ENCODE measurements at places on chromosomes 4 and X. TPM values are rescaled to one million over a fixed set of nuclear protein-coding genes. Genes with fewer than 3 reads are reported as not detected.

The SOD3 gene
- 40.9 TPM for total RNA-seq

The KLKB1 gene
- total RNA-seq = 1.2 TPM

GRCh38 chr4:1399508-1400190 lies 6.6 kb downstream of the NKX1-1 start:
- peak; percentile 17 for DNase-seq

The CT45A9 gene
- not detected for total RNA-seq

The MAGEC3 gene
- not detected for total RNA-seq

DNA sequence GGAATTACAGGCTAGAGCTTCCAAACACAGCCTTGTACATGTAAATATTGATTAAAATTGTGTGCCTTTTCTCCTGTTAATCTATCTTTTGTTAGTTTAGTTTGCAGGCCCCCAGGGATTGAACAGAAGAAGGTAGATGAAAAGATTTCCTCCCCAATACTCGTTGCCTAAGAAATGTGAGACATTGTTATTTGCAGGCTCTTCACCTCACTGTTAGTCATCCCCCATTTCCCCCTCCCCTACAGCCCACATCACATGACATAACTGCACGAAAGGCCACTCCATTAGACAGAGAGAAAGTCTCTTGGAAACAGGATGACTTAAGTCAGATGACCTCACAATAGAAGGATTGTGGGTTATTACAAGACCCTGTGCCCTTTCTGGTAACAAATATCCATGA lies 13.3 kb upstream of the MID1 start:
- DNase-seq = no peak

- DNase-seq = no peak
These were observed 105.9 kb upstream of the HPGD start for GRCh38 chr4:174628191-174628590.

The CCSER1 gene
- total RNA-seq = 22.7 TPM

- DNase-seq = no peak
These were observed 32.1 kb upstream of the HGFAC start for GRCh38 chr4:3409571-3410091.

DNA sequence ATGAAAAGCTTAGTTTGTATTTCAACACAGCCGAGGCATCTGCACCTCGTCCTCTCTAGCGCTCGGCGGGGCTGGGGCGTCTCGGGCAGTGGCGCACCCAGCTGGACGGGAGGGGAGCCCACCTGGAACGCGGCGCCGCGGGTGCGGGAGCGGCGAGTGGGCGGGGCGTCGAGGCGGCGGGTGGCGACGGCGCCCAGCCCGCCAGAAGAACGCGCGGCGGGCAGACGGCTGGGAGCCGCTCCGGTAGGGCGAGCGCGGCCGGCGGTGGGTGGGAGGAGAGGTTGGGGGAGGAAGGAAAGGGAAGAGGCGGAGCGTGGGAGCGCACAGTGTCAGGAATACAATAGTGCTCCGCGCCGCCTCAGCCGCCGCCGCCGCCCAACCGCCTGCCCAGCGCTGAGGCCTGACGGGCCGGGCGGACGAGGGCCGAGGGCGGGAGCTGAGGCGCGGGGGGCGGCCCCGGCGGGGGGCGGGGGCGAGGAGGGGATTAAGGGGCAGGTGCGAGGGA lies at the start of gene JADE3:
TSS of gene JADE3 (plus strand) at position 324 of the 505 bp plus-strand sequence. CDS start 72,474 bp downstream, outside the sequence.
- DNase-seq = peak; percentile 75

- DNase-seq = no peak
These were observed 62.7 kb downstream of the ANTXR2 start for GRCh38 chr4:80010316-80010715.

DNA sequence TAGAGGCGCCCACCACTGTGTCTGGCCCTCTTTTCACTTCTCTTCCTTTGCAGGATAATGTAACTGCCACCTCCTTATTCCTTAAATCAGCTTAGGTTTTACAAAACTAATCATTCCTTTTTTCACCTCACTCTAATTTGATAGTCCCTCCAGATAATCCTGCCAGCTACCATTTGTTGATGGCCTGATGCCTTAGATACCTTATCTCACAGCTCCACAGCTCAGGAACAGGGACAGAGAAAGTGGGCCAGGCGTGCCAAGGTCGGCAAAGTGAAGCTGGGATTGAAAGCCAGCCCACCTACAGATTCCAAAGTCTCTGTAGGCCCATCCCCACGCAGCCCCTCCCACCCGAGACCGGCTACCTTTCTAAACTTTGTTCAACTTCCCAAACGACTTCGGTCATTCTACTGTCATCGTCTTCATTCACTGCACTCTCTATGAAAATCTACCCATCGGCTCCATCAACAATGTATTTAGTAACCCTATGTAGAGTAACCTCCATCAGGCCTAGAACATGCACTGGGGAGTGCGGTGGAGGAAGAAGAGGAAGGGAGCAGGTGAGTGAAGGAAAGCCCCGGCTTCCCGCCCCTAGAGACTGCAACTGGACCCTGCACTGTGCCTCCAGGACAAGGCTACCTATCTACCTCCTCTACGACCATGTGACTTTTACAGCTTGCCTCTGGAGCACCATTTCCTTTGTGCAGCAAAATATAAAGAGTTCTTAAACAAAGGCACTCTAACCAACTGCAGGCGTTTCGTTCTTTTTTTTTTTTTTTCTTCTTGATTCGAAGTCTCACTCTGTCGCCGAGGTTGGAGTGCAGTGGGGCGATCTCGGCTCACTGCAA lies 1.5 kb downstream of the CASP6 start:
- DNase-seq = peak; percentile 62

DNA sequence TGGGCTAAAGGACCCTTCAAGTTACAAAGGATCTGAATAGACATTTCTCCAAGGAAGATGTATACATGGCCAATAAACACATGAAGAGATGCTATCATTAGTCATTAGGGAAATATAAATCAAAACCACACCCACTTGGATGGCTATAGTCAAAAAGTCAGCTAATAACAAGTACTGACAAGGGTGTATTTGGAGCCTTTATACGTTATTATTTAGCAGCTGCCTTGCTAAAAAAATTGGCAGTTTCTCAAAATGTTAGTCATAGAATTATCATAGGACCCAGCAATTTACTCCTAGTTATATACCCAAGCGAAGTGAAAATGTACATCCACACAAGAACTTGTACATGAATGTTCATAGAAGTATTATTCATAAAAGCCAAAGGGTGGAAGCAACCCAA lies 112.7 kb upstream of the DUSP21 start:
- DNase-seq = no peak

GRCh38 chr4:48578132-48578968 lies 88.3 kb downstream of the ZAR1 start:
- peak; percentile 62 for DNase-seq

DNA sequence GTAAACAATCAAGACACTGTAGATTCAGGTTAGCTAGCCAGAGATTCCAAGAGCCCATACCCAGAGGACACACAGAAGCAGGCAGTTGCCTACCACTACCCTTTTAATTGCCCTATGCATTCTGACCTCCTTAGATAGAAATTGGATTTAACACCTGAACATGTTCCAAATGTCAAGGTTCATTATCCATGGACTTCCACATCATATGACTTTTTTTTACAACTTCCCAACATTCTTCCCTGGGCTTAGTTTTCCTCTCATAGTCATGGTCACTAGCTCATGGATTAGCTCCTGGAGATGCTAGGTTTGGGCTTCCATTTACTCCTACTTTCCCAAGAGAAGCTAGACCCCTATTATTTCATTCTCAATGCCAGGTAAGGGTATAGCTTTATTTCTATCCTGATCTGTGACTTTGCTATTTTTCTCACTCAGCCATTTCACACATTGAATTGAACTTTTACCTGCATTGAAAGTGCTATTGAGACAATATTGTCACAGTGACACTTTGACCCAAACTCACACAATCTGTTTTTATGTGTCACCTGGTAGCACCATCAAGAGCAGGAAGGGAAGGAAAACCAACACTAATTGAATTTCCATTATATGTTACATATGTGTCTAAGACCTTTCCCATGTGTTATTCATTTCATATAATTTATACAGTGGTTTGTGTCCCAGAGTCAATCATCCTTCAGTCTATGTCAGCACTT lies 44.0 kb upstream of the PRKG2 start:
- no peak for DNase-seq

DNA sequence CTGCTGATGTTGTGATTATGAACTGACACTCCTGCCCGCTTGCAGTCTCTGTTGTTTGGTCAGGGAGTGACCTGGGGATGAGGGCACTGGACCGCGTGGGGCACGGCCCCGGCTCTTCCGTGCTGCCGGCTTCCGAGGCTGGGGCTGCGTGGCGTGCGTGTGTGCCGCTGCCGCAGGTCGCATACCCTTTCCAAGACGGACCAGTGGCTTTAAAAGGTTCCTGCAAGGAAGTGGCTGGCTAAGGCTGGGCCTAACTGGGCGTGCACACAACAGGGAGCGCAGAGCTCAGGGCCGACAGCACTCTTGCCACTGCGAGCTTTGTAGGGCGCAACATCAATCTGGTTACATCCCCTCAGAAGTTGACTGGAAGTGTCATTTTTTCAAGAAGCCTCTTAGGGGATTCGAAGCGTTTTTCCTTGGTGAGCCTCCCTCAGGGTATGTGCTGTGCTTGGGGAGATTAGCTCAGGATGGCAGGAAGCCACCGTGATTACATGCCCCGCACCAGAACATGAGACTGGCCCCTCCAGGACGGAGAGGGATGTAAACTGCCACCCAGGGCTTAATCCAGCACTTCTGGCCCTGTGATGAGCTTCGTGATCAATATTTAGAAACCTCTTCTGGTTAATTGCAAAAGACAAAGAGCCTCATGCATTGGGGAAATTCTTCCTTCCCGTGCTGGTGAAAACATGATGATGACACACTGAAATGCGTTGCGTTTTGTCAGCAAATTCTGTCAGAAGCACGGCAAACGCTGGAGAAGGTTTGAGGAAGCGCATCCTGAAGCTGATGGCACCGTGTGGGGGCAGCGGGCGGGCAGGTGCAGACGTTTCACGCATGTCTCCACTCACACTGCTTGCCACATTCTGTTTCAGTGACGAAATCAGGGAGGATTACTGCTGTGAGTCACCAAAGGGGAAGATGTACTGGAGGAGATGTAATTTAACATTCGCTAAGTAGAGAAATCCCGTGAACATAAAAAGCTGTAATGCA lies 11.1 kb downstream of the MAEA start:
- DNase-seq = no peak

The NSG1 gene
- 3.0 TPM for total RNA-seq

DNA sequence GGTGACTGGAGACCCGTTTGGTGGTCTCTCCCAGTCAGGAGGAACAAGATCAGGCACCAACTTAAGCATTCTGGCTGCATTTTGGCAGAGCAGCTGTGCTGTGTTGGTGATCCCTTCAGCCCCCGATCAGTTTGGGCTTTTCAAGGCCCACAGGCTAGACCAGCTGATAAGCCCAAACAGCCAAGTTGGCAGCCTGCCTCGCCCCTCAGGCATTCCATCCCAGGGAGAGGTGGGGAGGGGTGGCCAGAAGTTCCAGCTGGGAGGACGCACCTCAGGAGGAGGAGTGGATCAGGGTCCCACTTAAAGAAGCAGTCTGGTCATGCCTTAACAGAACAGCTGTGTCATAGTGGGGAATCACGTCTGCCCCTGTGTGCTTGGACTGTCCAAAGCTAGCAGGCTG lies 105.8 kb downstream of the CHIC1 start:
- no peak for DNase-seq

DNA sequence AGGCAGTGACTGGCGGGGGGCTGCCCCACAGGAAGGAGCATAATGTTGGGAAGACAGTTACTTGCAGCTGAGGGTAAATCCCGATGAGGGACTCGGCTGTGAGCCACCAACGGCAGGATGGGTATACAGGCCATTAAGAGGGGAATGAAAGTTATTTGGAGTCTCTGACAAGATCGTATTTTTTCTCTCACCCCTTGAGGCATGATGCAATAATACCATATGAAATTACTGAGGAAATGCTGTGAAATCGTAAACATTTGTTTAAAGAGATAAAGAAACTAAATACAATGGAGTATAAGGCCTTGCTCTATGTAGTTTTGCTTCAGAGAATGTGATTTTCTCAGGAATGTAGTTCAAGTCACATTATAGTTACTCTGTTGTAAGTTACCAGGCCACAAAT lies 12.7 kb downstream of the IL1RAPL1 start:
- no peak for DNase-seq

Data from left colon (tissue), 2 donors.